Cortex of kidney (tissue), 1 donor: ENCODE measurements at places on chromosomes 6 and 20.

GRCh38 chr20:11918391-11918845 is 725 bp downstream of the BTBD3 start:
- DNase-seq = no peak

DNA sequence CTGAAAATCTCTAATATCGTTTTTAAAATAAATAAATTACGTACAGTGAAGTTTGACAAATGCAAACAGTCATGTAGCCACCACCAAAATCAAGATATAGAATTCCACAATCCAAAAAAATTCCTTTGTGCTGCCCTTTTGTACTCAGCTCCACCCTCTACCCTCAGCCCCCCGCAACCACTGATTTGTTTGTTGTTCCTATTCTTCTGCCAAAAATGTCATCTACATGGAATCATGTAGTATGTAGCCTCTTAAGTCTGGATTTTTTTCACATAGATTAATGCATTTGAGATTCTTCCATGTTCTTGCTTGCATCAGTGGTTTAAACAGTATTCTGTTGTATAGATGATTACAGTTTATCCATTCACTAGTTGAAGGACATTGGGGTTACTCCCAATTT is 8.5 kb upstream of the REPS1 start:
- DNase-seq = no peak

DNA sequence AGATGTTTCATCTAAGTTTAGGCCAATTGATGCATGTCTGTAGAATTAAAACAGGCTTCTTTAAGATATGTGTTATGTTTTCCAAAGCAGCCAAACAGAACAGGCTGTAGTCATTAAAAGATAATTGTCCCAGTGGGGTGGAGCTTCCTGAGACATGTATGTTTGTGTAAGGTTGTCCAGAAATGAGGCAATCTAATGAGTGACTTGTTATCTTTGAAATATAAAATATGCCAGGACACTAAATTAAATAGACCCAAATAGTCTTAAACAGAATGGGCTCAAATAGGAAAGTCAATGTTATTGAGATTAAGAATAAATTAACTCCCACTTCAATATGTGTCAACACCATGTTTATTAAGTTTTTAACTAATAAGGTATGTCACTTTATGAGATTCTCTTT is 204.7 kb upstream of the RNF217 start:
- DNase-seq = no peak

DNA sequence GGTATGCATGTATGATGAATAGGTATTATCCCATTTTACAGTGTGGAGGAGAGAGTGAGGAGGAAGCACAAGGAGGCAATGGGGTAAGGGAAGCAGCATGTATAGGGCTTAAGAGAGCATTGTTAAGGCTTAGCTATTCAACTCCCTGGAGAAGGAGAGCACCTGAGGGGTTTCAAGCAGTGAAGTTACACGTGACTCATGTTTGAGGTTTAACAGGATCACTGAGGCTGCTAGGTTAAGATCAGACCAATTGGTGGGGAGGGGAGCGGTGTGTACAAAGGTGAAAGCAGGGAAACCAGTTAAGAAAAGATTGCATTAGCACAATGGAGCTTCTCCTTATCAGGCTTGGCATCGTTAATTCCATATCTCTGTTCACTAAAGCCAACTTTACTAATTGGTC is 64.4 kb upstream of the NHSL1 start:
- no peak for DNase-seq

GRCh38 chr20:11261533-11262000 is 587.8 kb upstream of the JAG1 start:
- DNase-seq = no peak
